ENCODE measurements at places on chromosomes 4 and X. TPM values are rescaled to one million over a fixed set of nuclear protein-coding genes. Genes with fewer than 3 reads are reported as not detected.

- H3K4me1 ChIP-seq, result peaks cover 7% of the 10 kb centered on the region
- no peak overlapping the region for H3K27ac ChIP-seq
- no peaks in the 10 kb centered on the region for H3K36me3 ChIP-seq
- H3K27me3 ChIP-seq, result no peaks in the 10 kb centered on the region
- peak; percentile 42 for DNase-seq
Observed at GRCh38 chr4:38757945-38758600, 24.7 kb downstream of the TLR10 start.

GRCh38 chrX:267771-268261 lies 13.4 kb upstream of the PLCXD1 start:
- H3K27me3 ChIP-seq, result no peaks in the 10 kb centered on the region
- no peaks in the 10 kb centered on the region for H3K4me1 ChIP-seq
- no peaks in the 10 kb centered on the region for H3K36me3 ChIP-seq
- no peak for DNase-seq
- H3K27ac ChIP-seq, result no peak overlapping the region

GRCh38 chr4:16765546-16765945 lies 132.9 kb downstream of the LDB2 start:
- H3K4me1 ChIP-seq, result no peaks in the 10 kb centered on the region
- no peak for DNase-seq
- no peaks in the 10 kb centered on the region for H3K36me3 ChIP-seq

DNA sequence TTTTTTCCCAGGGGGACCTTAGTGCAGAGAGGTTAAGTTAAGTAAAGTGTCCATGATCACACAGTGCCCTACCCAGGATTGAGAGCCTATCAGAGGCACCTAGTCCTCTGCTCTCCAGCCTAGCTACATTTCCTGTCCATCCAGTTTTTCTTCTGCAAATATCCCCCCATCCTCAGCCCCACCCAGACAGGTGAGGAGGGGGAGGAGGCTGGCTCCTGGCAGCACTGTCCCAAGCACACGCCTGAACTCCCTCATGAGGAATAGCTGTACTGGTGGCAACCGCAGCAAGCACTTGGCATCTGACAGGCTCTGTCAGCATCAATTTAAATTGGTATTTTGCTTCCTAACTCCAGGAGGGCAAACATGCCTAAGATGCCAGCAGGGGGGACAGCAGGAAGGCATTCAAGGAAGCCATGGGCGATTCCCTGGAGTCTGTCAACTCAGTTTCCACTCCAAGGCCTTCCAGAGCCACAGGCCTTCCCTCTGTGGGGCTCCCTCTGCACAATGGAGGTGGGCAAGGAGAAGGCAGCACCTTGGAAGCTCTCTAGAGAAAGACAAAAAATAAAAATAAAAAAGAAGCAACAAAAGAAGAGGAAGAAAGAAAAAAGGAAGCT lies 6.4 kb upstream of the FRMPD3 start:
- H3K4me1 ChIP-seq, result no peaks in the 10 kb centered on the region
- no peaks in the 10 kb centered on the region for H3K36me3 ChIP-seq
- no peak for DNase-seq
- H3K27ac ChIP-seq, result no peak overlapping the region
- H3K4me3 ChIP-seq, result no peak overlapping the region
- peaks cover 1% of the 10 kb centered on the region for H3K27me3 ChIP-seq

Gene TLR8
- total RNA-seq, result not detected

DNA sequence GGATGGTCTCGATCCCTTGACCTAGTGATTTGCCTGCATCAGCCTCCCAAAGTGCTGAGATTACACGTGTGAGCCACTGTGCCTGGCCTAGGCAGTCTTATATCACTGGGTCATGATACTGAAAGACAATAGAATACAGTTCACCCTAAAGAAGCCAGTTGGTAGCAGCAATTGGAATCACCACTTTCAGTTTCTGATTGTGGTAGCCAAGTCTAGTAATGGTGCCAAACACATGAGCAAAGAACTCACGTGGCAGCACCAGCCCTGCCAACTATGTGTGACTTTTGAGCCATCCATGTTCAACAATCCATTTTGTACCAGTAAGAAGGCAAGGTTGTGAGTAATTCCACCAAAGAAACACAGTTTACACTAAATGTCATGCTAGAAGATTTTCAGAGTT lies 548.4 kb downstream of the KLHL13 start:
- no peak overlapping the region for H3K4me3 ChIP-seq
- H3K27me3 ChIP-seq, result no peaks in the 10 kb centered on the region
- H3K4me1 ChIP-seq, result no peaks in the 10 kb centered on the region
- H3K36me3 ChIP-seq, result no peaks in the 10 kb centered on the region

DNA sequence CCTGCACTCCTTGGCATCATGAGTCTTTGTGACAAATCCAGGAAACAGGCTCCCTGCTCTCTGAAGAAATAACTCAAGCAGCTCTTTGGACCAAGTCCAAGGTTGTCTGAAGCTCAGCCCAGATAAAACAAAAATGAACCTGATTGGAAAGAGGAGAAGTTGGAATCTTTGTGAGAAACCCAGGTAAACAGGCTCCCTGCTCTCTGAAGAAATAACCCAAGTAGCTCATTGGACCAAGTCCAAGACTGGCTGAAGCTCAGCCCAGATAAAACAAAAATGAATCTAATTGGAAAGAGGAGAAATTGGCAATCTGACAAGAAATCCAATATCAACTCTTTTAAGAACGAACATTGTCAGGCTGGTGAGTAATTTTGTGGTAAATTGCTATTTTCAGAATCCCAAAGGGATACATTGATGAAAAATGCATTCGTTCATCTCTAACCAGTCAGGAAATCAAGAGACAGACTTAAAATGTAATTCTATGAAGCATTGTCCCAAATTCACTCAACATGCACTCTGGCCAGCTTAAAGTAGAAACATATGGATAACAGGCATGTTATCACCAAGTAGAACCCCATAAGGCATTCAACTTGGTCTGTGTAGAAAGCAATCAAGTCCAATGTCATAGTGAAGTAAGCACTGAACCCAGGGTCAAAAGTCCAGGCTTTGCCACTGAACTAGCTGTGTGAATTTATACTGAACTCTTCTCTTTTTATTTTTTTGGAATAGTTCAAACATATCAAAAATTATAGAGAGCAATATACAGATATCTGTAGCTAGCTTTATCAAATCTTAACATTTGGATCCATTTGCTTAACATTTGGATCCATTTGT lies 16.8 kb upstream of the NFXL1 start:
- peaks cover 5% of the 10 kb centered on the region for H3K27me3 ChIP-seq
- H3K36me3 ChIP-seq, result no peaks in the 10 kb centered on the region
- DNase-seq, result no peak

Gene PABPC5
- not detected for total RNA-seq

- H3K4me3 ChIP-seq, result peak overlapping the region; percentile 87
- no peaks in the 10 kb centered on the region for H3K27me3 ChIP-seq
- H3K4me1 ChIP-seq, result peaks cover 44% of the 10 kb centered on the region
- no peak for DNase-seq
Observed at GRCh38 chr4:143189528-143189927, 4.8 kb downstream of the USP38 start.

Gene BLTP1
- 30.7 TPM for total RNA-seq

- H3K27me3 ChIP-seq, result peaks cover 20% of the 10 kb centered on the region
- H3K4me3 ChIP-seq, result peak overlapping the region; percentile 54
- DNase-seq, result peak; percentile 87
- H3K27ac ChIP-seq, result peak overlapping the region; percentile 68
- H3K36me3 ChIP-seq, result peaks cover 10% of the 10 kb centered on the region
Observed at GRCh38 chr4:38523524-38524448, 140.2 kb upstream of the KLF3 start.

Gene TENM3
- total RNA-seq, result not detected

DNA sequence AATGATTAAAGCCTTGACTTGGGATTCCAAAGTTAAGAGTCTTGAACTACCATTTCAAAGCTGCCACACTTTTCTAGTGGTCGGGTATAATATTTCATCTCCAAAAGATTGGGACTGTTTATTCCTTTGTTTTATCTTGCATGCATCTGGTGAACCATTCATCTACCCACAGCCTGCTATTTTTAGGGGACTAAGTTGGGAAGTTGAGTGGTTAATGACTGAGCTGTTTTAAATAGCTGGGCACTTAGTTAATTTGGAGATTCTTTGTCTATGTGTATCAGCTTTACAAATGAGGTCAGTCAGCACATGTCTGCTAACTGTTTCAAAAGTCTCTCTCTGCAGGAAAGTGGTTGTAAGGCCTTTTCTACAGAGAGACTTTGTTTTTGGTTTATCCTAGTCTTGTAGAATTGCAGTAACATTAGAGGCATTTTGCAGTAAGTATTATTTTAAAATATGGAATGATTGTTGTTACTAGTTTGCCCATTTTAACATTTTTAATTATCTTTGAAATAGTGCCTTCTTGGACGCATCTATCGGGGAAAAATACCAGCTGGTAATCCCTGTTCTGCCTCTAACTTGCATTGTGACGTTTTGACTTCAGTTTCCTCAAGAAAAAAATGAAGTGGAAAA lies 8.2 kb downstream of the BMP2K start:
- DNase-seq, result no peak
- H3K27me3 ChIP-seq, result no peaks in the 10 kb centered on the region
- no peak overlapping the region for H3K27ac ChIP-seq
- H3K4me3 ChIP-seq, result no peak overlapping the region
- peaks cover 8% of the 10 kb centered on the region for H3K4me1 ChIP-seq
- H3K36me3 ChIP-seq, result no peaks in the 10 kb centered on the region

Gene TASL
- 1.1 TPM for total RNA-seq

DNA sequence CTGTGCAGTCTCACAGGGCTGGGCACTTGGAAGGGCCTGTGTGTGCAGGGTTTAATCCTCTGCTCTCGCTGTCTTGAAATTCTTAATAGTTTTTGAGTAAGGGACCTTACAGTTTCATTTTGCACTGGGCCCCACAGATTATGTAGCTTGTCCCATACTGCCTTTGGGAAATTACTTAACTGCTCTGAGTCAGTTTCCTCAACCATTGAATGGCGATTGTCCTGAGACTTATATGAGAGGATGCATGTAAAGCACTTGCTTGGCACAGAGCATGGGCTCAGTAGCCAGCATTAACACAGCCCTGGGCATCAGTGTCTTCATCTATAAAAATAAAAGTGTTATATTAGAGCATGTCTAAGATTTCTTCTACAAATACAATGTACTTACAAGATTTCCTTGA lies 55.8 kb downstream of the CLCN5 start:
- no peaks in the 10 kb centered on the region for H3K27me3 ChIP-seq
- no peak for DNase-seq
- H3K4me1 ChIP-seq, result no peaks in the 10 kb centered on the region
- peaks cover 2% of the 10 kb centered on the region for H3K36me3 ChIP-seq
- no peak overlapping the region for H3K27ac ChIP-seq

Gene RTL3
- not detected for total RNA-seq

DNA sequence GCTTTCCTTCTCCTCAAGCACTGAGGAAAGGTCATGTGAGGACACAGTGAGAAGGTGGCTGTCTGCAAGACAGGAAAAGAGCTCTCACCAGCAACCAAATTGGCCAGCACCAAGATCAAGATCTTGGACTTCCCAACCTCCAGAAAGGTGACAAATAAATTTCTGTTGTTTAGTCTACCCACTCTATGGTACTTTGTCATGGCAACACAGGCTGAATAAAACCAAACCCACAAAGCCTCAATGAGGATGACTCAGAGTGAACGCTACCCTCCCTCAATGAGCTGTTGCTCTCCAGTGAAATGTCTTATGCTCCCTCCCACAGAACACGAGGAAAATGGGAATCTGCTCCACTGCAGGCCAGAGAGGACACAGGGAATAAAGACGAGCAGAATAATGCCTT lies 244.1 kb downstream of the RAB28 start:
- H3K27ac ChIP-seq, result no peak overlapping the region
- peaks cover 5% of the 10 kb centered on the region for H3K4me1 ChIP-seq
- H3K27me3 ChIP-seq, result no peaks in the 10 kb centered on the region
- DNase-seq, result peak; percentile 11
- H3K36me3 ChIP-seq, result peaks cover 3% of the 10 kb centered on the region

- no peak overlapping the region for H3K4me3 ChIP-seq
- H3K27me3 ChIP-seq, result peaks cover 10% of the 10 kb centered on the region
- DNase-seq, result no peak
- no peaks in the 10 kb centered on the region for H3K4me1 ChIP-seq
- no peak overlapping the region for H3K27ac ChIP-seq
Observed at GRCh38 chr4:76781698-76782595, 116.0 kb downstream of the SOWAHB start.

Gene ARSJ
- total RNA-seq, result 0.07 TPM

GRCh38 chr4:80114732-80115265 lies 41.8 kb upstream of the ANTXR2 start:
- H3K36me3 ChIP-seq, result peaks cover 7% of the 10 kb centered on the region
- no peak overlapping the region for H3K4me3 ChIP-seq
- no peak overlapping the region for H3K27ac ChIP-seq
- H3K4me1 ChIP-seq, result no peaks in the 10 kb centered on the region
- no peaks in the 10 kb centered on the region for H3K27me3 ChIP-seq
- DNase-seq, result no peak

Gene F8A2
- not detected for total RNA-seq

DNA sequence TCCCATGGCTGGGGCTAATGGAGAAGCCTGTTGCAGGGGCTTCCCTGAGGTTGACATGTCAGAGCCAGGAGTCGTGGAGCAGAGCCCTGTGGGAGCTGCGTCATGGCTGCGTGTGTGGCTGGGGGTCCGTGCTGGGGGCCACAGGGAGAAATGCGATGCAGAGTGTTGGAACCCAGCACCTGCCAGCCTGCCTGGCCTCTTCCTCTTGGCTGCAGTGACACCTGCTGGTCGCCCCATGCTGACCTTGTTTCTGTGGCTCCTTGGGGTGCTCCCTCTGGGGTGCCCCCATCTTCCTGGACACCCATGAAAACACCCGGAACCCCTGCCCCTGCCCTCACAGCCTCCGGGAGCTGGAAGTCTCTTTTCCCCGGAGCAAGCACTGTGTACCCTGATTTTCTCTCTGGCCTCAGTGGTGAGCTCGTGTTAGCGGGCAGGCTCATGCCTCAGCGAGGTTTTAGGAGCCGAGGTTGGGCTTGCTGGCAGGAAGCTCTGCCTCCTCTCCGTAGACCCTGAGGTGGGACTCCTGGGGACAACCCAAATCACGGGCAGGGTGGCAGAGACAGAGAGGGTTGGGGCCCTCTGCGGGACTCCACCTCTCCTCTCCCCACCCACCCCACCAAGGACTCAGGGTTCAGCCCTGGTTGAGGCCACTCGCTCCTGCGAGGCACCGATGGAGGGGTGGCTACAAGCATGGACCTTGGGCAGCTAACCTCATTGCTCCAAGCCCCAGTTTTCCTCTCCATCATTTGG lies 103.7 kb downstream of the SORCS2 start:
- peaks cover 10% of the 10 kb centered on the region for H3K27me3 ChIP-seq
- H3K27ac ChIP-seq, result no peak overlapping the region
- DNase-seq, result peak; percentile 30
- no peak overlapping the region for H3K4me3 ChIP-seq
- H3K4me1 ChIP-seq, result no peaks in the 10 kb centered on the region
- H3K36me3 ChIP-seq, result no peaks in the 10 kb centered on the region

Gene SULT1B1
- total RNA-seq, result 0.76 TPM

Gene CT45A1
- total RNA-seq, result not detected

DNA sequence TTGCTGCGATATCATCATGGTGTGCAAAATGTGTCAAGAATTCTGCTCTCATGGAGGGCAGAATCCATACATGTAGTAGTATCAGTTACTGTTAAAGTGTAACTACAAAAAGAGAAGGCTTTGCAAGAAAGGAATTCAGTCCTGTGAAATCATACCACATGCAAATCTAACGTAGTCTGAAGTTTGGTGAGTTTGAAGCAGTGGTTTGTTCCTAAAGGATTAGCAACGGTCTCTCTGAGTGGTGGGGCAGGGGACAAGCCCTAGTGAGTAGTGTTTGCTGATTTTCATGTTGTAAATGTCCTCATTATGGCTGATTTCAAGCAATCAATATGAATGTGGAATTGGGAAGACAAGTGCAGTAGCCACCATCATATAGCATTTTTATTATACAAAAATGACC lies 47.1 kb upstream of the CLNK start:
- no peaks in the 10 kb centered on the region for H3K36me3 ChIP-seq
- no peak for DNase-seq
- peaks cover 38% of the 10 kb centered on the region for H3K4me1 ChIP-seq
- H3K27ac ChIP-seq, result no peak overlapping the region
- no peak overlapping the region for H3K4me3 ChIP-seq
